ENCODE measurements at places on chromosomes 13 and 19.

- DNase-seq, result no peak
These were observed 83.2 kb upstream of the MCF2L start for GRCh38 chr13:112885782-112886268.

GRCh38 chr13:30731361-30732045 is 3.8 kb upstream of the ALOX5AP start:
- no peak for DNase-seq

GRCh38 chr19:40717880-40718773 is 1.2 kb downstream of the ITPKC start:
- no peak for DNase-seq

- DNase-seq, result no peak
These were observed 32.9 kb upstream of the CD177 start for GRCh38 chr19:43320546-43320945.

GRCh38 chr13:44133626-44134025 is 240.0 kb upstream of the SERP2 start:
- no peak for DNase-seq

DNA sequence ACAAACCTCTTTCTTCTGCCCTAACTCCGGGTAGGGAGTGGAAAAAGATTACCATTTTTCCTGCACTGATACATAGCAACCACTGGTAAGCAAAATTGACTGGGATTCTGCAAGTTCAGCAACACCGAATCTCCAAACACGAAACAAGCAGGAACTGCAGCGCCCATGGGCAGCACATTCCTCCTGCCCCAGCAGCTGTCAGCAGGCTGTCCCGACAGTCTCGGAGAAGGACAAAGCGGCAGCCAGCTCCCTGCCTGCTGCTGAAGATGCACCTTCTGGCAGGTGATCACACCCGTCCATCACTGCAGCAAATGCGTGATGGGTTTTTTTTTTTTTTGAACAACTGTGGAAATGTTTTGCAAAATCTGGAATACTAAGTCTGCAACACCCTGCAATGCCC is 6.7 kb downstream of the TMTC4 start:
- no peak for DNase-seq

DNA sequence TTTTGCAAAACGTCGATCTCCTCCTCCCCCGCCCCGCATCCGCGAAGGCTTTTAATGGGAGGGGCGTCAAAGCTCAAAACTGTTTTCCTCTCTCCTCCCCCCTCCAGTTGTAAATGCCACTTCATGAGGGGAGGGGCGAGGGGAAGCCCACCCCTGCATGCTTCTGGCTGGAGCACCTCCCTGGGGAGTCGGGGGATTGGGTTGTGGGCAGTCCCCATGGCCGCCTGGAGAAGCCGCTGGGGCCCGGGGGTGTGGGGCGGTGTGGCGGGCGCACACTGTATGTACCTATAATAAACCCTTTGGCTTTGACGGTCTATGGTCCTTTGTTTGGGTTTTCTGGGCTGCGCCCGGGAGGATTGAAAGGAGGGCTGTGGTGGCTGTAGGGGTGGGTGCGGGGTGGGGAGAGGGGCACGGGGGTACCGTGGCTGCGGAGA is 505 bp upstream of the SHKBP1 start:
- DNase-seq, result no peak

DNA sequence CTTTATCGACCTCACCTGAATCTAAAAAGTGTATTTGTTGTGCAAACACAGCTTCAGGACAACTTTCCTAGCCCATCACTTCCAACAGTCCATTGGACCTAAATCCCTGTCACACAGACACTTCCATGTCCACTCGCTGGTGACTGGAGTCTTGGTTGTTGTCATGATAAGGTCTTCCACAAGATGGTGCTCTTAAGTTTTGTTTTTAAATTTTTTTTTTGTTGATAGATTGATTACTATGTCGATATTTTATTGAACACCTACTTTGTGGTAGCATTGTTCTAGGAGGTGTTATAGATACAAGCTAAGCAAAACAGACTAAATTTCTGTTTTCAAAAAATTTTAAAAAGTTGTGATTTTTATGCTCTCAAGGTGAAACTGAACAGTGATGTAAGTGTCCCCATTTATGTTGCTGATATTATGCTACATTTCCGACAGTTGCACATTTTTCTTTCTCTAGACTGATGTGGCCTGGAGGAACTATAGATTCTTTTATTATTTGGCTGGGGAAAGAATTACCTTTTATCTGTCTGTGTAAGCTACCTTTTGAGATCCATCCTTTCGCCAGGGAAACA is 8.1 kb upstream of the ERICH6B start:
- no peak for DNase-seq

DNA sequence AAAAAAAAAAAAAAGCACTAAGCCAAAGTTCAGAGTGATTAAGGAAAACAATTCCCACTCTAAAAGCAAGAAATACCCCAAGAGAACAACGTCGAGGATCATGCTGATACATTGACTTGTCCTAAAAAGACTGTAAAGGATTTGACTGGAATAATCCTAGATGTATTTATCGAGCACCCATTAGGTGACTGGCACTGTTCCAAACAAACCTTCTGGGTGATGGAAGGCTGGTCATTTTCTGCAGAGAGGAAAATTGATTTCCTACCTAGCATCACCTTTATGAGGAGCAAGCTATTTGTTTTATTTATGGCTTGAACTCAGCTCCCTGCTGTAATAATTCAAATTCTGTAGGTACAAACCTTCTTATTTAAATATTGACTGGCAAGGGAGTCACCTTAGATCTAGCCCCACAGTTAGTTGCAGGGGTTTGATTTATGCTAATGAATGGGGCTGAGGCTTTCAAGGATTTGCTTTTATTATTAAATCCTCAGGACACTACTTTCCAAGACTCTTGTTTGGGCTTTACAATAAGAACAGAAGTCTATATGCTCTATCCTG is 471.0 kb downstream of the OLFM4 start:
- DNase-seq, result no peak

DNA sequence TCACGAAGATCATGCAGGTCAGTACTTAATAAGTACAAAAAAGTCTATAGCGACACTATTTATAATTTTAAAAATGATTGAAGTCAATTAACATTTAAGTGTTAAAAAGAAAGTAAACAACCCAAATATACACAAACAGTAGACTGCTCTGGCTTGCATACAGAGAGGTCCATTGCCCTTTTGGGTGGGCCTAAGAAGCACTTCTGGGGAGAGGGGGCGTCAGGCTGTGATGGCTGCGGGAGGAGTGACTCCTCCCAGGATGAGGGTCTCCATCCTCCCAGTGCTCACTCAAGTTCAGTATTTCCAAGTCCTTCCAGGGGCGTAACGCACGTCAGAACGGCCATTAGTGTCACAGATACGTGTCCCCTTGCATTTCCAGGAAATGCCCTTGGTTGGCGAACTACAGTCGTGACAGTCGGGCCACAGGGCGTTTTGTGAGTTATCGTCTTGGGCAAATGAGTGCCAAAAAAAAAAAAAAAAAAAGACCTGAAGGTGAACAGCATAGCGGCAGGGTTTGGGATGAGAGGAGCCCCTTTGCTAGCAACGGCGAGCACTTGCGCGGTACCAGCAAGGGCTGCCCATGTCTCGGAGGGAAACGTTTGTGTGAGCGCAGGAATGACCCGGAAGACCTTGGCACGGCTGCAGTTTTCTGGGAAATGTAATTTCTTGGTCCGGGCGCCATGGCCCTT is at the start of gene SCGB2B2:
SCGB2B2 (minus strand) TSS at position 463 of the 689 bp plus-strand sequence. CDS start 82,596 bp downstream, outside the sequence.
- DNase-seq, result peak; percentile 76

- no peak for DNase-seq
These were observed 823 bp upstream of the ZNF567 start for GRCh38 chr19:36686365-36687213.

DNA sequence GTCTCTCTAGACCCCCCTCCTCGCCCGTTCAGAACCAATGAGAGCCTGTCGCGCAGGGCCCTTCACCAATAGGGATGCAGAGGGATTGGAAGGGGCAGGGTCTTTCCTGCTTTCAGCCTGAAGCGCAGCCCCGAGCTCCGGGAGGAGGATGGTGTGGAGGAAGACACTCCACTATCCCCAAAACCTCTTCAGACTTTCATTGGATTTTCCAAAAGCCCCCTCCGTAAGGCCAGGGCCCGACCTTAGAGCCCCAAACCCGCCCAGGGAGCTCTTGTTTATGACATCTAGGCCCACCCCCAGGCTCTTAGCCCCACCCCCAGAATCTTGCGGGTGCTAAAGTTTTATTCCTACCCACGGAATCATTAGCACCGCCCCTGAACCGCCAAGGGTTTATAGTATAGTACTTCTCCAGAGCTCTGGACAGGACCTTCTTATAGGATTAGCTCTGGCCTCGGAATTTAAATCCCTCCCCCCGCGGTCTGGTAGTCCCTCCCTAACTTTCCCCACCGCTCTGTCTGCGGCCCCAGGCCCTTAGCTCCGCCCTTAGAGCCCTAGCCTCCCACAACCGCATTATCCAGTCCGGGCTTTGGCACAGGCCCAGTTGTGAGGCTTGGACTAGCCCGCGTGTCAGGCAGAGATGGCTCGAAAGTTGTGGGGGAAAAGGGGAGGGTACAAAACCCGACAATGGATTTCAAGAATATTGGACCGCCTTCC is 6.6 kb upstream of the EML2 start:
- peak; percentile 42 for DNase-seq

- DNase-seq, result no peak
These were observed 595.5 kb downstream of the LMO7 start for GRCh38 chr13:76231522-76232167.

- DNase-seq, result no peak
These were observed 600 bp downstream of the AP1M1 start for GRCh38 chr19:16198370-16198651.

GRCh38 chr13:106987427-106987785 is 419.5 kb upstream of the ARGLU1 start:
- no peak for DNase-seq

GRCh38 chr13:73970421-73971055 is 163.7 kb downstream of the KLF12 start:
- no peak for DNase-seq

- no peak for DNase-seq
These were observed 75.1 kb downstream of the C13orf42 start for GRCh38 chr13:51035978-51036377.

GRCh38 chr19:51361239-51361638 is 4.9 kb downstream of the ETFB start:
- DNase-seq, result no peak

DNA sequence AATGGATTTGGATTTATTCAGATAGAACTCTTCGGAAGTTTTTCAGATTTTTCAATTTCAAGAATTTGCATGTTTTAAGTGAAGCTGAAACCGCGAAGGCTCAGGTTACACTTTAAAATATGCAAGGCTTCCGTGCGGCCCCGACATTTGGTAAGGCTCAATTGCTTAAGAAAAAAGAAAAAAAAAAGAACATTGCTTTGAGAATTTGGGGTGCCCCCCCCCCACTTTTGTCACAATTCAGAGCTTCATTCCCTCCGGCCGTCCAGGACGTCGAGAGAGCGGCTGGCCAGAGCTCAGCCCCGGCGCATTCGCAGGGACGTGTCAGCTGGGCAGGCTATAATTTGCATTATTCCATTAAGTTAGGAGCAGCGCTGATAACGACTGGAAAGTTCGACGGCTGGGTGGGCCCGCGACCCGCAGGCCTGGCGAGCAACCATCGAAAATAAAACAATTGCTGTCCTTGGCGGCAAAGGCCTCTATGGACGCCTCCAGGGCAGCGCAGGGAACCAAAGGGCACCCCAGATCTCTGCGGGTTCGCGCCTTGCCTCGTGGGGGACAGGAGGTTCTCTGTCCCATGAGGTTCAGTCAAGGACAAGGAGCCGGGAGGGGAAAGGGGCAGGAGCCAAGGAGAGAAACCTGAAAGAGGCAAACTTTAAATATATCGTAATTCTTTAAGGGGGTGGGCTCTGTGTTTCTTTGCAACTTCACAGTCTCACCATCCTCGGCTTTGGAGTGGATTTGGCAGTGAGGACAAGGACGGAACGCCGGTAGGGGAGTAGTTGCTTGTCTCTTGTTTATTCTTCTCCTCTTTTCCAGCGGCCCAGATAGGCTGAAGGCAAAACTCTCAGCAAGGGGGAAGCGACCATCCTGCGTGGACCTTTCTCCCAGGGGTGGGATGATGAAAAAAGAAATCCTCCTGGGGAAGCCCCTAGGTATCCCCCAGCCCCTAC is 7.0 kb downstream of the SOX21 start:
- no peak for DNase-seq

DNA sequence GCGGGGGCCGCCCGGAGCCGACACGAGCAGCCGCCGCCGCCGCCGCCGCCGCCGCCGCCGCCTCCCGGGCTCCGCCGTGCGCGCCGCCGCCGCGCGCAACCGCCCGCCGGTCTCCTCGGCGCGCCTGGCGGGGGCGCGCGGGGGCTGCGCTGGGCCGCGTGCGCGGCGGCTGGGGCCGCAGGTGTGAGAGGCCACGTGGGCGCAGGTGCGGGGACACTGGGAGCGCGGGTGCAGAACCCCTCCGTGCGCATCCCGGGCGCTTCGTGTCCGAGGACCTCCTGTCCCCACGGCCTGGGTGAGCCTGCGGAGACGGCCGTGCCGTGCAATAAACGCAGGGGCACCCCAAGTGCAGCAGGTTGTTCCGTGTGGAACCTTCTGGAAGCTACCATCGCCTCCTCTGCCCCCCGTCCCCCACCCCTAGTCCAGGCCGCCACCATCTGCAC is at the start of gene LINGO3:
LINGO3 (minus strand) TSS at position 41 of the 443 bp plus-strand sequence. CDS start 16,378 bp downstream, outside the sequence.
- no peak for DNase-seq

DNA sequence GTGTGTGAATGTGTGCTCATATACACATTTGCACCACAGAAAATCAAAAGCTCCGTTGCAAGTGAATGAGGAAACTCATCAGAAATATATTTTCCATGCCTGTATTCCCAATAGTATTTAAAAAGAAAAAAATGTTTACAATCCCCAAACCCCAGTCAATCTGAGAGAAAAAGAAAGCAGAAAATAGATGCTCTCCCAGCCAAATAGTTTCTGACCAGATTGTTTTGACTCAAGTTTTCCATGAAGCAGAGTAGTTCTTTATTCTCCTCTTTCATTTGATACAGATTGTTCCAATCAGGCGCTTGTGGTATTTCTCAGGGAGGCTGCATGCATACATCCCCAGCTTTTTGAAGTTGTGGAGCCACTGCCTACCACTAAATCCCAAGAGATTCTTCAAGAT is 110.6 kb downstream of the STARD13 start:
- no peak for DNase-seq

DNA sequence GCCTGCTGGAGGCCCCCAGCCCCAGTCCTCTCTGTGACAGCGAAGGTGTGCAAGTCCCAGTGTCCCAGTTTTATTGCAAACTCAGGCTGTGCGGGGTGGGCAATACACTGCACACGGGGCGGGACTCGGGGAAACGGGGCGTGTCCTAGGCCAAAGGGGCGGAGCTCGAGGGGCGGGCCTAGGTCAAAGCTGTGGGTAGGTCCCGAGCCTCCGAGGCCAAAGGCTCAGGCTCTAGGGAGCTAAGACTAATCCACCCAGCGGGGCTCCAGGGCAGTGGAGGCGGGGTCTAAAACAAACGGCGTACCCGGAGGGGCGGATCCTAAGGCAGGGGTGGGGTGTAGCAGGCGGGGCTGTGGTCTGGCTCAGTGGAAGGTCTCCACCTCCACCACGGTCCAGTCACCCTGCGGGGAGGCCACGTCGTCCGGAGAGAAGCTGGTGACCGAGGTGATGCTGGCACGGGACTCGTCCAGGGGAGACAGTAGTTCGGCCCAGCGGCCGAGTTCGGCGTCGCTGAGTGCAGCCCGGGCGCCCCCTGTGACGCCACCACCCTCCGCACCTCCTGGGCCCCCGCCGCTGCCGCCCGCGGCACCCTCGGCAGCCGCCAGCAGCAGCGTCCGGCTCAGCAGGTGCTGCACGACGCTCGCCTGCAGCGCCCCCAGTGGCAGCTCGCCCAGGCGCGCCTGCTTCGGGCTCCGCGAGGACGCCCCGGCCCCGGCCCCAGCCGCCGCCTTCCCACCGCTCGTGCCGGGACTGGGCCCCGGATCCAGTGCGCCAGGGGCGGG is 5.3 kb downstream of the PRR36 start:
- DNase-seq, result peak; percentile 78

Data from activated CD4-positive, CD25-positive, alpha-beta regulatory T cell (primary cell).